Activated naive CD4-positive, alpha-beta T cell treated with anti-CD3 and anti-CD28 coated beads, Interleukin-2, amount 50 U/mL, for 16 hours (primary cell): ENCODE measurements at places on chromosomes 5 and 9.

DNA sequence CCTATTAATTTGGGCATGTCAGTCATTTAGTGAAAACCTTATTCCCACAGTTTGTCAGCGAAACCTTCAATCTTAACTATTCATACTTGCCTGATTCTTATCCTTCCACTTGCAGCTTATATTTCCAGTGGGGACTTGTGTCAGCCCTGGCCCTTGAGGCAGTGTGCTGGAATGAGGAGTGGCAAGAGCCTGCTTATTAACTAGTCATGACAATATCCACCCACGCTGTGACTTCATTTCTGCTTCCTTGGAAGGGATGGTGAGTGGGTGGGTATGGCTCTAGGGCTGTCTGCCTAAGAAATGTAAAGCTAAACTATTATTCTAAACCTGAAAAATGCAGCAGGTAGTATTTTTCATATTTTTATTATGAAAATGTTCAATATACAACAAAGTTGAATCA lies 34.0 kb upstream of the LURAP1L start:
- DNase-seq = no peak

DNA sequence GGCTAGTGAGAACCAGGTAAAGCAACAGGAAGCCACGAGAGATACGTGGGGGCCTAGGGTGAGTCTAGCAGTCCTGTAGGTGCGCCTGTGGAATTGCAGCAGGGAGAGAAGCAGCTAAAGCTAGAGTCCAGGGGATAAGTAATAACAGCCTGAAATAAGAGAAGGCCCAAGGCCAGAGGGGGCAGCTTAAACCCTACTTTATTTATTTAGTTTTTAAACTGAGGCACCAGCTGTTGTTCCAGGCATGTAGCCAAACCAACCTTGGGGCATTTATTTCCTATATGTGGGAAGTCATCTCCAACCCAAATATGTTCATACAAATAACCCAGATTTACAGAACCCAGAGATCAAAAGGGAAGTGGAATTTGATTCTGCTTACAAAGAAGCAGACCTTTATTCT lies 93.5 kb downstream of the GLDC start:
- no peak for DNase-seq

DNA sequence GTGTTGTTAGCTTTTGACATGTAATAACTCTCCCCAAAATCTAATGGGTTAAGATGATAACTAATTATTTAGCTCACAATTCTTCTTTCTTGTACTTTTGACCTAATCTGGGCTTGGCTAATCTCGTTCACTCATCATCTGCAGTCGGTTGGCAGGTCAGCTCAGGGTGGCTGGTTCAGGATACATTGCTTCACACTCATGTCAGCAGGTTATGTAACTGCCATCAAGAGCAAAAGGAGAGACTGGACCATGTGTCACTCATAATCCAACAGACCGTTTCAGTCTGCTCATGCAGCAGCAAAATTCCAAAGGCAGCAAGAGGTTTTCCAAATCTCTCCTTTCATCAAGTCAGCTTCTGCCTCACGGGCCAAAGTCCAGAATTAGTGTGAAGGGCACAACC lies 998.4 kb upstream of the CTNND2 start:
- no peak for DNase-seq

DNA sequence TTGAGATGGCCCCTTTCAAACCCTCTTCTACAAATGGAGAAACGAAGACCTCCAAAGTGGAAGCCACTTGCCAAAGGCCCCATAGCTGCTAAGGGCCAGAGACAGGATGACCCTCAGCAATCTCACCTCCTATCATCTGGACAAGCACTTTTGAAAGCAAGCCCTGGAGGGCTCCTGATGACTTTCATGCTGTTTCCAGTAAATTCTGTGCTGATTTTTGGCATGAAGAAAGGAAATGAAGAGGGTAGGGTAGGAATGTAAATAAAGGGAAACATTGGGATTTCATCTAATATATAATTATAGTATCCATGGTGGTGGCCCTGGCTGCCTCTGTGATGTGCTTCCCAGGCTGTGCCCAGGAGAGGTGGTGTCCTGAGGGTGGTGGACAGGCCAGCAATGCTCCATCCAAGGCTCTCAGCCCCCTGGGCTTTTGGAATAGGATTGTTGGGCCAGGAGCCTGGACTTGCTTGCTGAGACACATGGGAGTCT lies 208.0 kb upstream of the TRIM32 start:
- DNase-seq = no peak

DNA sequence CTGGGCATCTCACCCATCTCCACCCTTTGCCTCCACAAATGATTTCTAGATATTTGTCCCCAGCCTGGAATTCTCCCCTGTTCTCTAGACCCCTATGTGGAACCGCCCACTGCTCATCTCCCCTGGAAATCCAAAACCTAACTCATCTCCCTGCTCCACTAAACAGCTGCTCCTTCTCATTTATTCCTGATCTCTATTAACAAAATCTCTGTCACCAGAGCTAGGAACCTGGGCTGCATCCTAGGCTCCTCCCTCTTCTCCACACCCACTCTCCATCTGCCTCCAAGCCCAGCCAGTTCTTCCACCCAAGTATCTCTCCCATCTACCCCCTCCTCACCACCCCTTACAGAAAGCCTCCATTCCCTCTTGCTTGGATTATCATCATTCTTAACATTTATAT lies 24.0 kb upstream of the SYNPO start:
- DNase-seq = no peak

GRCh38 chr5:25707093-25707492 lies 1062.3 kb upstream of the CDH10 start:
- no peak for DNase-seq

DNA sequence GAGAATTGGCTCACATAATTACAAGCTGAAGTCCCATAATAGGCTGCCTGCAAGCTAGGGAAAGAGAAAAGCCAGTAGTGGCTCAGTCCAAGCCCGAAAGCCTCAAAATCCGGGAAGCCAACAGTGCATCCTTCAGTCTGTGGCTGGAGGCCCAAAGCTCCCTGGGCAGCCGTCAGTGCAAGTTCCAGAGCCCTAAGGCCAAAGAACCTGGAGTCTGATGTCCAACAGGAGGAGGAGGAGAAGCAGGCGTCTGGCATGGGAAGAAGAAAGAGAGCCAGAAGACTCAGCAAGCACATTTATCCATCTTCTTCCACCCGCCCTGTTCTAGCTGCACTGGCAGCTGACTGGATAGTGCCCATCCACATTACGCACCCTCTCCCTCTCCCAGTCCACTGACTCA lies 213.4 kb downstream of the GAS1 start:
- no peak for DNase-seq

- peak; percentile 67 for DNase-seq
Measured at GRCh38 chr5:42756606-42757601, at the start of gene CCDC152. Gene CCDC152, plus strand, starts transcription at chr5:42756818. Its CDS starts 2,304 bp downstream, at chr5:42759122.

- DNase-seq = no peak
Measured at GRCh38 chr9:33858423-33858822, 41.5 kb downstream of the UBE2R2 start.

DNA sequence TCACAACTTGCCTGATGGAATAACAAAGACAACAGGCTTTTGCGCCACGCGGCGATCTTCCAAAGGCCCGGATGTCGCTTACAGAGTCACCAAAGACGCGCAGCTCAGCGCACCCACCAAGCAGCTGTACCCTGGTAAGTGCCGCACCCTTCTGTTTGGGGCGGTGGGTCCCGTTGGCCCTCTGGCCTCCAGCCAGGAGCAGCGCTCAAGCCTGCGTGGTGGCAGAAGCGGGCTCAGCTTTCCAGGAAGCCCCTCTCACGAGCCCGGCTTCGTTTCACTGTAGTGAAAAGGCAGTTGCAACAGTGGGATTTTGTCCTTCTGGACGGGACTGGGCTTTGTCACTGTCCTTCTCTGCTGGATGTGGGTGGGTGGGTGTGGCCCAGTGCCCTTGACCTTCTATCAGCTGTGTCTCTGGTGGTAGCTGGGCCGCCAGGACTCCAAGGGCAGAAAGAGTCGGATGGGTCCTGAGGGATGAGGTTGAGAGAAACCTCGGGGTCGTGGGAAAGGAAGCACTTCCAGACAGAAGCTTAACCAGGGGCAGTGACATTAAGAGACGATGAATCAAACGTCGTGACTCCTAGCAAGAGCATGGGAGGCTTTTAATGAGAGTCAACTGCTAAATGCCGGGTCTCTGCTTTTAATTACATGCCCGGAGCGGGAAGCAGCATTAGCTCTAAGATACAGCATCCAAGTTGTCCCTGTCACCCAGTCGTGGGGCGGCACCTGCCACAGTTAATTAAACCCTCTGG lies 49.5 kb downstream of the COL5A1 start:
- DNase-seq = no peak

GRCh38 chr9:87518702-87519335 lies 21.2 kb downstream of the DAPK1 start:
- no peak for DNase-seq

DNA sequence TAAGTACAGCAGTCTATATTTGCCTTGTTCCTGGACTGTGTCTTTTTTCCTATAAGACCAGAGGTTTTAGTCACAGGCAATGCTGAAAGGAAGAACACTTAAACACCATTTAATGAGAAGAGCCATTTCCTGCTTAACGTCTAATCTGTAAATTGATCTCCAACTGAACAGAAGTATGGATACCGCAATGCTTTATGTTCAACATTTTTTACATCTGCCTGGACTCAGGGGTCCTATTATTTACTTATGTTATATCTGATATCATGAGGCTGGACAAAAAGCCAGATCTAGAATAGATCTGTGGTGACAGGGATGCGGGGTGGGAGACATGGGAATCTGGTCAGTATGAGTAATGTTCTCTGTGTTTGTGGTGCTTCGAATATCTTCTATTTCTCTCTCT lies 334.6 kb upstream of the MPDZ start:
- DNase-seq = no peak

- no peak for DNase-seq
Measured at GRCh38 chr5:73121119-73121463, 716 bp downstream of the TMEM171 start.

GRCh38 chr9:34170237-34170991 lies 8.4 kb upstream of the UBAP1 start:
- no peak for DNase-seq

DNA sequence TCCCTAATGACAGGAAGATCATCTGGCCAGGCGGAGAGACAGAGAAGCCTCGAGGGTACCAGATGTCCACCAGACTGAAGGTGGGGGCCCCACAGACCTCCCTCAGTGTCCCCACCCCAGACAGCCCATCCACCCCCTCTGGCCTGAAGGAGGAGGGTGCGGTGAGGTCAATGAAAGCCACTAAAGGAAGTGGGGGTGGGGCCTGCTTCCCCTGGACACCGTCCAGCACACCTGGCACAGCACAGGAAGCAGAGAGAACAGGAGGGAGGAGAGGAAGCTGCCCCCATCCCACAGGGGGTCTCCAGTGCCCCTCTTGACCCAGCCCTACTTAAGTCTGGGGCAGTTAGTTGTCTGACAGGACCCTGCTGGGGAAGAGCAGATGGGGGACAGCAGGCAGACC lies 11.2 kb downstream of the LRRC26 start:
- DNase-seq = no peak

DNA sequence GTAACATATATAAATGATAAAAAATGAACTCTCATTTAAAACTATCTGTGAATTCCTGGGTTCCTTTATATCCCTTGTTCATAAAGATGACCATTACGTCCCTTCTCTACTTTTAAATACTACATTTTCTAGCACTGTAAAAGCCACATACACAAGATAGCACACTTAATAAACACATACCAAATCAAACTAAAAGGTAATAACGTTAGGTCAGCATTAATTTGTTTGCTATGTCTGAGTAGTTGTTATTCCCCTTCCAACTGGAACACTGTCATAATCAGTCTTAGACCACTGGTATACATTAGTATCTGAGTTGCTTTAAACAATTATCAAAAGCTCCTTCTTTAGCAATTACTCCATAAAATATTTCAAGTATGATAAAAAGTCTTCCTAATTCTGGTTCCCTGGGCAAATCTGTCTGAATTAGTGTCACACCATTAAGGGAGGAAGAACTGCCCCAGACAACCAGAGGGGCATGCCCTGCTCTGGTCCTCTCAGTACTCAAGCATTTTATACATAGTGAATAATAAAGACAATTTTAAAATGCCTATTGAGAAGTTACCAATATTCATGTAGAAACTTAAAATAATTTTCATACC lies 98.1 kb downstream of the RAPGEF6 start:
- no peak for DNase-seq

DNA sequence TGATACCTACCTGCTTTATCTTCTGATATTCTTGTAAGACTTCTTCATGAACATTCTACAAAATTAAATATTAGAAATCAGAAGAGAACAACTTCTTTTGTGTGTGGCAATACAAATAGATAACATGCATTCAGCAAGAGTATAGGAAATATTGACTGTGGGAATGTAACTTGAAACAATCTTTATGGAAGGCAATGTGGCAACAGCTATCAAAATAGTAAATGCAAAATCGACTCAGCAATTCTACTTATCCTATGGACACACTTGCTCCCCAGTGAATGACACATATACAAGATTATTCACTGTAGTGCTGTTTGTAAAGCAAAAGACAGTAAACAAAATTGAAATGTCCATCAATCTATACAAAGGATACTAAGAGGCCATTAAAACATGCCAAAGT lies 66.5 kb upstream of the GLRX start:
- DNase-seq = no peak

GRCh38 chr5:50415912-50416311 lies 25.2 kb downstream of the EMB start:
- DNase-seq = no peak

DNA sequence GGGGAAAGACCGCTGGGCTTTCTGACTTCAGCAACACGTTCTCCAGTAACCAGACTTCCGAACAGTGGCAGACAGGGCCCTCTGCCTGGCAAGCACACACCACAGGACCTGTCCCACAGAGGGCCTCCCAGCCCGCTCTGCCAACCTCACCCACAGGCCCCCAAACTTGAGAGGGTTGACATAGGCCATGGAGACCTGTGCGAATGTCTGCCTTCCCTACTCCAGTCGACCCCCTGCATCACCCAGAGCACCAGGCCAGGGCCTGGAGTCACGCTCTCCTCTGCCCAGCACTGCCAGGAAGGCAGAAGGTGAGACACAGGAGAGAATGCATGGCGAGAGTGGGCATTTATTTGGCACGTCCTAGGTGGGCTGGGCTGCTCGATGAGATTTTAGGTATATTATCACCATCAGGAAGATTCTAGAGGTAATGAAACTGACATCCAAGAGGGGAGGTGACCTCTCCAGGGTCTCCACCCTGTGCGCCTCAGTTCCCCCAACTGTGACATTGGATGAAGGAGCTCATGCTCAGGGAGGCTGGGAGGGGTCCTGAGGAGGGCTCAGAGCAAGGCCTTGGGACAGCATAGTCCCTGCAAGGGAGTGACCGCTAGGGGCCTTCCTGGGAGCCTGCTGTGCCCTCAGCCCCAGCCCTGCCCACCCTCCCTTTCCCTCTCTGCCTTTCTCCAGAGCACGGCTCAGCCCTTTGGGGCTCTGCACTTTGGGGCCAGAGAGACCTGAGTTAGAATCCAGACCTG lies 54.9 kb downstream of the DUSP1 start:
- no peak for DNase-seq
